ENCODE measurements at places on chromosomes 2 and 18.

DNA sequence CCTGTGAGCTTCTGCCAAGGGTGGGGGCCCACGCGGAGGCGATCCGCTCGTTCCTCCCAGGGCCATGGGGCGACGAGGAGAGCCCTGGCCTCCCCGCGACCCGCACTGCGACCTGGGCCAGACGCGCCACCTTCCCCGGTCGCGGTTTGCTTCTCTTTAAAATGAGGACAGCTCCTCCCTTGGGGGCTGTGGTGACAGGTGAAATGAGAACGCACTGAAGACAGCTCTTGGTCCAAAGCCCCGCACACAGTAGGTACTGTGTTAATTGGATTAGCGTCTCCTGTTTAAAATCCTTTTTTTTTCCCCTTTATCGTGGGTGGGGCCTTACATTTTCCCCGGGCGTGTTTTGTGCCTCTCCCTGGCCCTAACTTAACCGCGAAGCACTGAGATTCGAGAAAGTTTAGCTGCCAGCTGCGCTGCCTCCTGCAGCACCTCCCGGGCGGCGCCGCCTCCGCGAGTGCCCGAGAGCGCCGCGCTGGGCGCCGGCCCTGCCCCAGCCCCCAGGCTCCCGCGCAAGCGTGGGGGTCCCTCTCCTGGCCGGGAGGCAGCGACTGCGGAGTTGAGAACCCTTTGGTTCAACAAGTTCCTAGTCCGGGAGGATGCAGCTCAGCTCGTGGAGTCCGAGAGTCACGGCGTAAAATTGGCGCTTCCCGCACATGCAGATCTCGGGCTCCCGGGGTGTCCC is 1.1 kb downstream of the HPCAL1 start:
- no peak for DNase-seq

- no peak for DNase-seq
These were observed 696.7 kb upstream of the SOX11 start for GRCh38 chr2:4995466-4995865.

DNA sequence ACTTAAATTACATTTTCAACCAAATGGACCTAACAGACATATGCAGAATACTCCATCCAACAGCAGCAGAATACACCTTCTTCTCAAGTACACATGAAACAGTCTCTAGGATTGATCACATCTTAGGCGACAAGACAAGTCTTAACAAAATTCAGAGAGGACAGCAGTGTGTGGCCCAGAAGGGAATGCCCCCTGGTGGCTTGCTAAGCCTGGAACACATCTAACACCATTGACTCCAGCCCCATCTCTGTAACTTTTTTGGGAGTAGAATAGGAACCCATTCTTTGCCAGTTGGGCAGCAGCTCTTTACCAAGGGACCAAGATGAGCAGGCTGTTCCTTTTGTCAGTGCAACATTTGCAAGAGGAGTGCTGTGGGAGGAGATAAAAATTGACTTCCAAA is 249.9 kb downstream of the PLCL1 start:
- DNase-seq = no peak

DNA sequence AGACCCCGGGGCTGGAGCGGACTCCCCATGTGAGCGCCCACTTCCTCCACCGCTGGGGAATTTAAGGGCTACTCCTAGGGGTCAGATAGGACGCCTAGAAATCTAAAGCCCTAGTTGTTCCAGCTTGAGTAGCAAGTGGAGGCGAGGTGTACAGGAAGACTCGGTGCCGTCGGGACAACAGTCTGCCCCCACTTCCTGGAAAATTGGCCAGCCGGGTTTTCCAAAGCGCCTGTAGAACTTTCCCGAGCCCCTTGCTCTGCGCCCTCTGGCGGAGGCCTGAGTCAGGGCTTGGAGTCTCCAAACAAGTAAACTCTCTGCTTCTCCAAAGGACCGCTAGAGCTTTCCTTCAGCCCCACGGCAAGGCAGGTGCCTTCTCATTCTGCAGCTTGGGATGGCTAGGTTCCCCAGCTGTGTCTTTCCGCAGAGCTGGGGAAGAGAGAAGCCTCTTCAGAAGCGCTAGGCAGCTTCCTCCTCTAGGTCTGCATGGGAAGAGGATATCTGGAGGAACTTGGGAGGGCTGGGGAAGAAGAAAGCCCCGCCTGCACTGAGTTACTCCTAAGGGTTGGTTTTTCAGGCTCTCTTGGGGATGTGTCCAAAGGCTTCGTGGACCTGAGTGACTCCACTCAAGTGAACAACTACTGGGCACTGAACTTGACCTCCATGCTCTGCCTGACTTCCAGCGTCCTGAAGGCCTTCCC is 681 bp downstream of the SPR start:
- peak; percentile 48 for DNase-seq

- no peak for DNase-seq
These were observed 140.0 kb upstream of the PKDCC start for GRCh38 chr2:41907771-41908207.

- peak; percentile 65 for DNase-seq
These were observed 240.4 kb downstream of the PRKCE start for GRCh38 chr2:45891719-45892424.

DNA sequence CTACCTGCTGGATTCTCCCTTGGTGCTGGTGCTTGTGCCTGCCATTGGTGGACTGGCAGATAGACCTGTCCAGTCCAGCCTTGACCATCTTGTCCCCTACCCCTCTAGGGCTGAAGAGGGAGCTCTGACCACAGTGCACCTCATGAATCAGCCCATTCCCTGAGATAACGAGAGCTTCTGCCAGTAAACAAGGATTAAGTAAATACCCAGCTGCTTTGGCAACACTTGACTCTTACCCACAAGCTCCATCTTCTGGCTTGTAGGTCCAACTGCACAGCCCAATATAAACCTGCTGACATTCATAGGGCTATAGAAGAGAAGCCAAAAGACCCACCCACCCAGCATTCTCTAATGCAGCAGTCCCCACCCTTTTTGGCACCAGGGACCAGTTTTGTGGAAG is 186.4 kb downstream of the PIK3C3 start:
- DNase-seq = no peak

DNA sequence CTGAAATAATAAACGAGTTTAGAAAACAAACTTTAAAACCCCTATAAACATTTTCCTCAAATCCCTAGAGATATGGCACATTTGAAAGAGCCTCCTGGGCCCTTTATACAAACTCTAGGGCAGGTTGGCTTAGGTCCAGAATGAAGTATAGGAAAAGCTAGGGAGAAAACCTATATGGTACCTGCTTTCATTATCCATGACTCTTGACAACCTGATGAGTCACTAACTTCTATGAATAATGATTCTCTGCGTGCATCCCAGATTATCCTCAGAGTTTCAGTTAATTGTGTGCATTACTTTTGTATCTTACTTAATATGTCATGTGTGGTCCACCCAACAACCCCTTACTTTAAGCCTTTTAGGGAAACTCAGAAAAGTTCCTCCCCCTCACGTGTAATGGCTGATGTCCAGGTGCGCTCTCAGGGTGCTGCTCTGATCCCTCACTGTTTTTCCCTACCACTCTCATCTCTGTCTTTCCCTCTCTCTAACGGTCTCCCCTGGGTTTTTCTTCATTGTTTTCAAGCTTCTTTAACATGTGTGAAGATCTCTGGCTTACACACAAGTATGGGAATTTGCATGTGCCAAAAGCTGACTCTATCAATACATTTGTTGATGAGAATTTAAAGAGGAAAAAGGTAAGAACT is 78.5 kb downstream of the LRP1B start:
- no peak for DNase-seq

GRCh38 chr2:120348737-120349439 is 3.0 kb downstream of the INHBB start:
- DNase-seq = no peak

GRCh38 chr2:61529944-61530735 is 8.0 kb downstream of the XPO1 start:
- no peak for DNase-seq

GRCh38 chr2:58448065-58448507 is 207.0 kb upstream of the FANCL start:
- peak; percentile 71 for DNase-seq

DNA sequence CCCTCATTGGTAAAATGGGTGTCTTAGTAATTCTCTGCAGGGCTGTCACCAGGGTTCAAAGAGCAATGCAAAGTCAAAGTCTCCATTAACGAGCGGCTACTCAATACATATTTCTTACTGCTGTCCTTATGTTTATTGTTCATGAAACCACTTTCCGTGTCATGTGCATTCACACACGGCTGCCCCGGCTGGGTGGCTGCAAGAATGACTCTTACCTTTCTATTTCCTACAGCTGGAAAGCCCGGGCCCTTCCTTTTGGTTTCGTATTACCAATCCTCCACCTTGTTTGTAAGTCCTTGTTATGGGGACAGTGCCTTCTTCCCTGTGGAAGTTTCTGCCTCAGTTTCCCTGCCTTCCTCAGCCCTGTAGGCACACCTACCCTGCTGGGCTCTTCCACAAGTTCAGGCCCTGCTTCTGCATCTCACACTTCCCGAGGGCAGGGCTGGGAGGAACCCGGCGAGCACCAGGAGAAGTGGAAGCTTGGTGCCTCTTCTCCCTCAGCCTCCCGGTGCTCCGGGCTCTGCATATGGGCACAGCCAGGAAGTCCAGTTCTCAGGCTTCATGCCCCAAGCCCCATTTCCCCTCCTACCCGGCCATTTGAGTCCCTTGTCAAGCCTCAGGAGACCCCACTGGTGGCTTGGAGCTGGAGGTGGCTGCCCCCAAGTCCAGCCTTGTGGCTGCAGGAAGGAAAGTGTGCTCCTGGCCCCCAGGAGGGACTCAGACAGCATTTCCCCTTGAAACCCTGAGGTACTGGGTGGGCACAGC is 18.7 kb upstream of the ACKR3 start:
- DNase-seq = no peak

DNA sequence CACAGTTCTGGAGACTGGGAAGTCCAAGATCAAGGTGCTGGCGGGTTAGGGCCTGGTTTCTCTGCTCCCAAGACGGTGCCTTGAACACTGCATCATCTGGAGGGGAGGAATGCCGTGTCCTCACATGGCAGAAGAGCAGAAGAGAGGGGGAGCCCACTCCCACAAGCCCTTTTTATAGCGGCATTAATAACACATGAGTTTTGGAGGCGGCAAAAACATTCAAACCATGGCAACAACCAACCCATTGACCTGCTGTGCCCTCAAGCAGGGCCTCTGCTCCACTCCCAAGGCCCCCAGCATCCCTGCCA is 62.0 kb downstream of the SMAD7 start:
- DNase-seq = no peak

DNA sequence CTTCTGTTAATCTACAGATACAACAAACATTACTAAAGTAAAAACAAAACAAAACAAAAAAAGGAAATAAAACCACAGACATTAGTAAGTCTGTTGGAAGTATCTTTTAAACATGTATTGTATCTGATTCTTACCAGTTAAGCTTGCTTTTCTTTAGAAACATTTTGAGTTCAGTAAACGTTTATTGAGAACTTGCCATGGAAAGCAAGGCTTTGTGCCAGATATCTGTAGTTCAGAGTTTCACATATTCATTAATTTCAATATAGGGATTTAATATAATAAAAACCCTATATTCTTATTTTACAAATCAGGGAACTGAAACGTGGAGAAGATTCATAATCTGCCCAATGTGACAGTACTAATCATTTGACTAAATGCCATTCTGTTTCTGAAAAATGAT is 1101.0 kb upstream of the GYPC start:
- DNase-seq = no peak

DNA sequence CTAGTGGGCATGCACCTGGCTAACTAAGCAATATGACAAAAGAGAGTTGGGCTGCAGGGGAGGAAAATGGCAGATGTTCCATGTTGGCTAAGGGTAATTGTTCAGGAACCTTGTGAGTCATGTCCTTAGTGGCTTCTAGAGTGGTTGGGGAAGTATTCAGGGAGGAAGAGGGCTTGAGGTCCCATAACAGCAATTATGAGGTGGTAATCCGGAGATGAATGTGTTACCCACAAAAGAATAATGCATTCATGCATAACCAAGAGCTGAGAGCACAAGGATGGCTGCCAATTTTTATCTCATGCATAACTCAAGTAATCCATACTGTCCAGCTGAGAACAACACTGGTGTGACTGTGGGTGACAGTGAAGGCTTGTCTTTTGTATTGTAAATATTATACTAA is 42.9 kb downstream of the TMEFF2 start:
- DNase-seq = peak; percentile 96

GRCh38 chr2:147854557-147855134 is 9.8 kb downstream of the ACVR2A start:
- no peak for DNase-seq

GRCh38 chr2:119465687-119466086 is 34.0 kb downstream of the TMEM37 start:
- no peak for DNase-seq

- DNase-seq = no peak
These were observed 172.3 kb upstream of the KCNJ3 start for GRCh38 chr2:154526234-154526633.

DNA sequence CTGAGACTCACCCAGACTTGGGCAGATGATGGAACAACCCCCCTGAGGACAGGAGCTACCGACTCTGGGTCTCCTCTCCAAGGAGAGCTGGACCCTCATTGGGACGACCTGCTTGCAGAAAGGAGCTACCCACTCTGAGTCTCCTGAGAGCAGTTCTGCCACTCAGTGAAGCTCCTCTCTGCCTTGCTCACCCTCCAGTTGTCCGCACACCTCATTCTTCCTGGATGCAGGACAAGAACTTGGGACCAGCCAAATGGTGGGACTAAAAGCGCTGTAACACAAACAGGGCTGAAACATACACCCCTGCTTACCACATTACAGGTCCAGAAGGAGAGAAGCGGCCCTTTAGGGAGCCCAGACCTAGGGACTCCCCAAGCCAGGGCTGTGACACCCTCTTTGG is 124.9 kb upstream of the CCDC150 start:
- DNase-seq = no peak

DNA sequence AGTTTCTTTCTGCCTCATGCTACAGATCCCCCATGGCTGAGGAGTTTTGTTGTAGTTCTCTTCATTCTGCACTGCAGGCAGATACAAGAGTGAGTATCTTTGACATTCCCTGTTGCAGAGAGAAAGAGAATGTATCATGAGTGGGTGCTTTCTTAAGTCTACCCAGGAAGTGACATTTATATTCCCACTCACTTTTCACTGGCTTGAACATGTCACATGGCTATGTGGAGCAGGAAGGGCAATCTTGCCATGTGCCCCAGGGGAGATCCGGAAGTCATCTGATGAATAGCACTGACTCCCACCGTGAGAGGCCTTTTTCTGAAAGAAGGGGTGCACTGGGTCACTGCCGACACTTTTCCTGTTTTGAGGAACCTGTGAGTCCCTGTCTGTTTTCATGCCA is 66.4 kb upstream of the BOD1L2 start:
- no peak for DNase-seq

- DNase-seq = no peak
These were observed 68.5 kb upstream of the STK17B start for GRCh38 chr2:196239622-196240587.

- peak; percentile 73 for DNase-seq
These were observed 267.1 kb downstream of the PRKCE start for GRCh38 chr2:45918463-45919159.

DNA sequence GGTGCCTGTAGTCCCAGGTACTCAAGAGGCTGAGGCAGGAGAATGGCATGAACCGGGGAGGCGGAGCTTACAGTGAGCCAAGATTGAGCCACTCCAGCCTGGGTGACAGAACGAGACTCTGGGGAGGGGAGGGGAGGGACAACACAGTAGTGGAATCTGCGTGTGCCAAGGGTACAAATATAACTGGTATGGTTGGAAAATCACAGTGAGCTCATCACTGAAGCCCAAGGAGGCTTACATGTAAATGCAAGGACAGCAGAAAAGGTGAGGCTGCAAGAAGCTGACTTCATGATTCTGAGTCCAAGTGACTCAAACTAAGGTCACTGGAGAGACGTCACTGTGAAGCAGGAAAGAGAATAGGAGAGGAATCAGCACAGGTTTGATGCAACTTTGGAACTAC is 9.2 kb downstream of the SEPTIN10 start:
- no peak for DNase-seq
